ENCODE measurements at places on chromosomes 16 and 17.

GRCh38 chr16:23843143-23843542, 7.4 kb downstream of the PRKCB start:
- DNase-seq = no peak

DNA sequence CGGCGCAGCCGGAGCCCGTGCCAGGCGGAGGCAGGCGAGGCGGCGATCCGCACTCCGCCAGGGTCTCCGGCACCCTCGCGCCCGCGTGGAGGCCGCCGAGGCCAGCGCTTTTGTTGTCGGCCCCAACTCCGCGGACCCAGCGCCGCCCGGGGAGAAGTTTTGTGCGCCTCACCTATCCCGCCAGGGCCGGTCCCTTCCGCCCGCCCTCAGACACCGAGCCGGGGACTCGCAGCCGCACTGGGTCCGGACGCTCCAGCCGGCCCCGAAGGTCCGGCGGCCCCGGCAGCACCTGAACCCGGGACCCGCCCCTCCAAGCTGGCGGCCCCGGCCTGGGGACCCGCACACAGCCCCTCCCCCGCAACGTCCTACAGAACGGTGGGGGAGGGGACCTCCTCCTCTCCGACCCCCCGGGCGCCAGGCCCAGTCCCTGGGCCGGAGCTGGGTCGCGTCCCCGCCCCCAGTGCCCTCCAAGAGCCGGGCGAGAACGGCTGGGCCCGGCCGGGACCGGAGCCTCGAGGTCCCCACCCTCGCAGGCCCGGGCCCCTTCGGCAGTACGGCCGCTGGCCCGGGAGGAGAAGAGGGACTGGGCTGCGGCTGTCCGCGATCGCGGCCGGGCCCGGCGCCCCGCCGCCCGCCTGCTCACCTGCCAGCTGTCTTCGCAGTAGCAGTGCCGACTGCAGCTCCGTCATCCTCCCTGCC, 698 bp downstream of the UBE2G1 start:
- DNase-seq = no peak

- peak; percentile 82 for DNase-seq
These were observed 721 bp upstream of the SOCS3 start for GRCh38 chr17:78360371-78361224.

- no peak for DNase-seq
These were observed 25.9 kb downstream of the HOXB1 start for GRCh38 chr17:48504953-48505352.

- DNase-seq = peak; percentile 84
These were observed 65.7 kb downstream of the FBXL20 start for GRCh38 chr17:39335704-39336223.

DNA sequence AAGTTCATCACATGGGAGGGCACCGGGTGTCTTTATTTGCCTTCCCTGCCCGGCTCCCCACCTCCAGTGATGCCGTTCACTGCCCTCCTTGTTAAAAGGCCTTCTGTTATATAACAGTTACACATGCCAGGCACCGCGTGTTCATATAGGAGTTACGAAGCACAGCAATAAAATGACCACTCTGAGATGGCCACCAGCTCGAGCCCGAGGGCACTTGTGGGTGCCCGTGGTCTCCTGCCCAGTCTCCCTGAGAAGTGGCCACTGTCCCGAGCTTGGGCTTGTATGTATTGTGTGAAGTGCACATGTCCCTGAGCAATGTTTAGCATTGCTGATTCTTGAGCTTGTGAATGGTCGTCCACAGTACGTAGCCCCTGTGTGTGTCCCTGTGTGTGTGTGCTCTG, 355.6 kb downstream of the SEC14L1 start:
- DNase-seq = no peak

GRCh38 chr17:43326490-43327275, 72.1 kb upstream of the ARL4D start:
- DNase-seq = no peak

GRCh38 chr16:27473101-27473900, 71.3 kb downstream of the IL21R start:
- DNase-seq = no peak

DNA sequence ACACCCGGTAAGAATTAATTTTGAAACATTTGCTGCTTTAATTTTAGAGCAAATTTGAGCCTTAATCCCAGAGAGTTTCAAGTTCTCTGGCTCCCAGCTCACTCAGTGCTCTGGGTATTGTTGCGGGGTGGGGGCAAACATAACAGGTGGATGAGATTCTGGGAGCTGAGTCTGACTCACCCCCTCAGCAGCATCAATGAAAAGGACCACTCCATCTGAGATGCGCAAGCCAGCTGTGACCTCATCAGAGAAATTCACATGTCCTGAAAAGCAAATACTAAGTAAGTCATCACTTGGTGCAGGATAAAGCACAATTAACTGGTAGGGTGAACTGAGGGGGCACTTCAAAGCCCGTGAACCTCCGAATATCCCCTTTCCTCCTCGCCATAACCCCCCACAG, 19.9 kb downstream of the EFTUD2 start:
- no peak for DNase-seq

GRCh38 chr16:7335991-7336634, 3.5 kb downstream of the RBFOX1 start:
- no peak for DNase-seq

GRCh38 chr17:48056246-48056745, 8.1 kb downstream of the NFE2L1 start:
- DNase-seq = no peak

GRCh38 chr16:31248344-31248743, 11.4 kb upstream of the ITGAM start:
- no peak for DNase-seq

DNA sequence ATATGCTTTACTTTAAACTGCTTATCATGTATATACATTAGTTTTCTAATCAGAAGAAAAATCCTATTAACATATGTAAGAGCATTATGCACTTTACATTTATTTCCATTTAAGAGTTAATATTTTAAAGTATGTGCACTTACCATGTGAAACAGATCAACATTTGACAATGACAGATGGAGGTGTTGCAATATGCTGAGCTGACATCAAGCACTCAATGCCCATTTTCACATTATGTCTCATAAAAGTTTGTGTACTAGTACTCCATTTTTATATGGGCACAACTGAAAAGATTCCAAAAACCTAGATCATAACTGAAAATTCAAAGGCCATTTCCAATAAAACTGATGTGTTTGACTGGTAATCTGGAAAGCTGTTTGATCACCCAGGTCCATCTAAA, 420.9 kb upstream of the SOX9 start:
- no peak for DNase-seq

DNA sequence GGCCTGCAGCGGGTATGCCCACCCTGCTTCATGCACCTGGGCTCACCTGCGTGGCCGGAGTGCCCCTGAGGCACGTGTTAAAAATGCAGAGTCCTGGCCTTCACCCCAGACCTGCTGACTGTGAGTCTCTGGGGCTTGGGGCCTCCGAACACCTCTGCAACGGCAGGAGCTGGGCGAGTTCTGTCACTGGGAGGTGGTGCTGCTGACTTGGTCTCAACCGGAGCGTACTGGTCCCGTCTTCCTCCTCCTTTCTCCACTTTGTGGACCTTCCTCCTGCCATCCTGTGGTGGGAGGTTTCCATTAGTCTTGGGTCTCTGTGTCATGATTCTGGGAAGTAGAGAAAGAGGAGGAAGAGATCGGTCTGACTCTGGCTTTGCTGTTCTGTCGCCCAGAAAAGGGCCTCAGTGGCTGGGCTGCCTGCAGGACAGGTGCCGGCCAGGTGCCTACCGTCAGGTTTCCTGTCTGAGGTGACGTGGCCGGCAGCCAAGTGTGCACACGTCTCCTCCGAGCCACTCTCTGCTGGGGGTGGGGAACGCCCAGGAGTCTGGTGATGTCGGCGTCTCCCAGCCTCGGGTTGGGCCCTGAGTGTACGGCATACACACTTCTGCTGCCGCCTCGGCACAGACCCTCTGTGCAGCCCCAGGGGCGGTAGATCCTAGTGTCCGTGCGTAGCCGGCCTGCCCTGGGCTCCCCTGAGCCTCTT, 6.9 kb downstream of the TSC2 start:
- no peak for DNase-seq

DNA sequence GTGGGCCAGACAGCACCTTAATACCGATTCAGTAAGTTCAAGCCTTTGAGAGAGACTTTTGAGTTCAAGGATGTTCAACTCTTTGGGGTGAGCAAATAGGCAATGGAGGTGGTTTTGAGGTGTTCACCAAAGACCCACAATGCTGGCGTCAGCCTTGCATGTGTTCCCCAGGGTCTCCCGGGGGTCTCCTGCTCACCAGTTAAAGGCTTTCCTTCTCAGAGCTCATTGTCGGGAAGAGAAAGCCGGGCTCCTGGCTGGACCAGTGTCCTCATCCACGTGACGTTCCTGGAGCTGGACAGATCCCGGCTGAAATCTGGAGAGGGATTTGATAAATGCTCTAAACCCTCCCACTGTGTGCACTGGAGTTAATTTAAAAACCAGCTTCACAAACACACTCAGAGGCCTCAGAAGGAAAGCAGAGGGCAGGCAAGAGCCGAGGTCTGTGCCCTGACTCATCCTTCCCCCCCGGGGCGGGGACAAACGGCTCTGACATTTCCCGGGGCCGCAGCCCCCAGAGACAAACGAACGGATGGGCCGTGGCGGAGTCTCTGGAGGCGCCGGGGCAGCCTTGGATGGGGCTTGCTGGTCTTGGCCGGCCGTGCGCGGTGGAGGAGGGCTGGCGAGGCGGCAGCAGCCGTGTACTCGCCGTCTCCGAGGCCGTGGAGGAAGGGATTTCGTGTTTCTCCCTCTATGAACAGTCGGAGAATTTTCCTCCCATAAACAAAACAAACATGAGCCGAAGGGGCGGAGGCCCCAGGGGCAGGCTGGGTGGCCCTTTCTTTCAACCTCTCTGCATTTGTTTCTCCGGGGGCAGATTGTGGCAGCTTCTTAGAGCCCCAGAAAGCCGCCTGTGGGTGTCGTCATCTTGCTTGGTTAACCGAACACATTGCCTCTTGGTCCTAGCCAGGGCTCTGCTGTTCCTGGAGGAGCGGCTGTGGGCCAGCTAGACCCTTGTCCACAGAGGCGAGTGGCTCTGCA, 94.2 kb downstream of the NTN1 start:
- no peak for DNase-seq

GRCh38 chr17:13750816-13751793, 149.4 kb upstream of the HS3ST3A1 start:
- DNase-seq = no peak

DNA sequence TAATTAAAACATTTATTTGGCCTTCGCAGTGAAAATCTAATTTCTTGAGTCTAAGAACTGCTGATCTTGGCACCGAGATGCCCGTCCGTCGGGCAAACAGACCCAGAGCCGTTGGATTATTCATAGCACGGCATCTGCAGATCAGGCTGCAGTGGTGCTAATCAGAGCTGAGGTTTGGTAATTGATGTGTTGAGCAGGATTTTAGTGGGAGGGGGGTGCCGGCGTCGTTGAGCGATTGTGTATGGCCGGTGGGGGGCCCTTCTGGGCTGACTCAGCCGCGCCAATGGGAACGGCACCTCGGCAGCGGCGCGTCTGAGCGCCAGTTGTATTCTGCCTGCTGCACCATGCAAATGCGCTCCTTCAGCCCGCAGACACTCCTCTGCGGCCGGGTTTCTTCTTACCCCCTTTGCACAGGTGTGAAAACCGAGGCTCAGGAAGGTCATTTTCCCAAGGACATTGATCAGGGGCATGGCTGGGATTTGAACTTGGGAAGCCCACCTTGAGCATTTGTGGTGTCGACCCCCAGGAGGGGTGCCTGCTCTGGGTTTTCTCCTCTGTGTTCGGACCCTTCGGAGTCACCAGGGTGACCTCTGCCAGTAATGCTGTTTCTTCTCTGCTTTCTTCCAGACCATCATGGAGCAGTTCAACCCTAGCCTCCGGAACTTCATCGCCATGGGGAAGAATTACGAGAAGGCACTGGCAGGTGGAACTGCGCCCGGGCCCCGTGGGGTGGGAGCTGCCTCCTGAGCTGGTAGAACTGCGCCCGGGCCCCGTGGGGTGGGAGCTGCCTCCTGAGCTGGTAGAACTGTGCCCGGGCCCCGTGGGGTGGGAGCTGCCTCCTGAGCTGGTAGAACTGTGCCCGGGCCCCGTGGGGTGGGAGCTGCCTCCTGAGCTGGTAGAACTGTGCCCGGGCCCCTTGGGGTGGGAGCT, 18.4 kb downstream of the BAIAP2 start:
- DNase-seq = no peak

DNA sequence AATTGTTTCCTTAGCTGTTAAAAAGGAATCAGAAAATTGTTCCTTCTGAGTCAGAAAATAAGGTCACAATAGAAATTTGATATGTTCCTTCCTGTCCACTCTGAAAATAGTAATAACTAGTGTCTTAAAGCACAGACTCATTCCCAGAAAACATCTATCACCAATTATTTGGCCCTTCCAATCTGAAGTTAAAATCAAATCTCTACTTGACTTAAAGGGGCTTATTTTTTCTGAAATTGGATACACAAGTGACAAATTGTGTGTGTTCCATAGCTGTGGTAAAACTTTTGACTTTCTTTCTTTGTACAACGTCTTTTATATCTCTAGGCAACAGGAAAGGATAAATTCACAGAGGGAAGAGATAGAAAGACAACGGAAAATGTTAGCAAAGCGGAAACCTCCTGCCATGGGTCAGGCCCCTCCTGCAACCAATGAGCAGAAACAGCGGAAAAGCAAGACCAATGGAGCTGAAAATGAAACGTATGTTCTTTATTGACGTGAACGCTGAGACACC, 54.5 kb upstream of the MRC2 start:
- no peak for DNase-seq

GRCh38 chr17:14432079-14432478, 131.2 kb downstream of the HS3ST3B1 start:
- DNase-seq = no peak

- DNase-seq = no peak
These were observed 8.4 kb upstream of the PLK1 start for GRCh38 chr16:23670137-23670776.

DNA sequence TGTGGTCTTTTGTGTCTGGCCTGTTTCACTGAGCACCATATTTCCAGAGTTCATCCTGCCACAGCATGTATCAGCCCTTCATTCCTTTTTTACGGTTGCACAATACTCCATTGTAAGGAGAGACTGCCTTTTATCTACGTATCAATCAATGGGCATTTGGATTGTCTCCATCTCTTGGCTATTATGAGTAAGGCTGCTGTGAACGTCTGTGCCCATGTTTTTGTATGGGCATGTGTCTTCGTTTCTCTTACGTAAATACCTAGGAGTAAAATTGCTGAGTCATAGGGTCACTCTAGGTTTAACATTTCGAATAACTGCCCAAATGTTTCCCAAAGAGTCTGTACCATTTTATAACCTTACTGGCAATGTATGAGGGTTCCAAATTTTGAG, 202.8 kb upstream of the FOXF1 start:
- DNase-seq = no peak

DNA sequence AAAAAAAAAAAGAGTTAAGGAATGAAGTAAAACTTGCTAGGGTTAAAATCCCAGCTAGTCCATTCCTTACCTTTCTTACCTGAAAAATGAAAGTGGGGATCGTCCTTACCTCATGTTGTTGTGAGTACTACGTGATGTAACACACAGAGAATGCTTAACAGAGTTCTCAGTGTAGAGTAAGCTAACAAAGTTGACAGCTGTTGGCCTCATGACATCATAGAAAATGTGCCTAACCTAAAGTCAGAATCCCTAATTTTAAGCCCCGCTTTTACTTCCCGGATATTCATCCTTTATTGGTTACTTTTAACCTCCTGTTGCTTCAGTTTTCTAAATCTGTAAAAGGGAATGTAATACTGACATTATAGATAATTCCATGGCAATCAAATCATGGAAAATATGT, 505.8 kb upstream of the HSBP1 start:
- no peak for DNase-seq
